ENCODE measurements at places on chromosomes 4 and X. TPM values are rescaled to one million over a fixed set of nuclear protein-coding genes. Genes with fewer than 3 reads are reported as not detected.

SCML2 gene
- total RNA-seq: 6.8 TPM

EPHA5 gene
- 0.45 TPM for total RNA-seq

FGA gene
- 14.4 TPM for total RNA-seq

ZMAT1 gene
- not detected for total RNA-seq

ZNF711 gene
- 1.1 TPM for total RNA-seq

CENPVL1 gene
- total RNA-seq: not detected

PRR32 gene
- total RNA-seq: not detected

SFRP2 gene
- total RNA-seq: not detected

ZBTB33 gene
- 11.7 TPM for total RNA-seq

IL3RA gene
- 0.95 TPM for total RNA-seq

MAGEA11 gene
- not detected for total RNA-seq

TMEM154 gene
- 0.06 TPM for total RNA-seq

CD38 gene
- 13.8 TPM for total RNA-seq

MORF4L2 gene
- 493 TPM for total RNA-seq

Data from A549 treated with ZK216348 at 1 μM for 4 hours (cell line).